ENCODE measurements at places on chromosomes 3 and 15.

GRCh38 chr15:101146118-101146702 is 105.6 kb downstream of the CHSY1 start:
- no peak for DNase-seq

DNA sequence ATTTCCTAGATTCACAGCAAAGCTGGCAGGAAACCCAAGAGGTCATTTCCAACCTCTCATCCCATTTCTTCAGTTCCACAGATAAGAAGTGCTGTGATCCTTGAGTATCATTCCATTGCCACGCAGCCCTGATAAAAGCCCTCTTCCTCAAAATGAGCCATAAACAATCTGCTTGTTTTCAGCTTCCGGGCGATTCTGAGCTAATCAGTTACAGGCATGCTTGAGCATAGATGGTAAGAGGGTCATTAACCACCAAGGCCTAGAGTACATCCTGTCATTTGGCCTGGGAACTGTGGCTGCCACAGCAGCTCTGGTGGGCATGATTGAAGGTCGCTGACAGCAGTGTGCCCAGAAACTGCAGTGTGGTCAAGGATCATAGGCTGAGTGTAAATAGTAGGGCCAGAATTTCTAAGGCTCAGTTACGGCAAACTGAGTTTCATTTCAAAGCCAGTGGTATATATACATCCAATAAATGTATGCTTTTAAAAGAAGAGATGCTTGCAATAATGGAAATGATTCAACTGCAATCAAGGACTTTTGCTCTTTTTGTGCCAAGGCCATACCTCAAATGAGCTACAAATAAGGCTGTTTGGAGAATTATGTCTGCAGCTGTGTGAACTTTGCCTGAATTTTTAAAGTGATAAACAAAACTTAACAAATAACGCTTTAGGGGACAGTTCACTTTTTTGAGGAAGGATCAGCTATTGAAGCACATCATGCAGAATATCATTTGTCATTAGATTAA is 47.3 kb downstream of the P3H2 start:
- no peak for DNase-seq

GRCh38 chr15:97386940-97387339 is 573.6 kb upstream of the ARRDC4 start:
- DNase-seq, result no peak

DNA sequence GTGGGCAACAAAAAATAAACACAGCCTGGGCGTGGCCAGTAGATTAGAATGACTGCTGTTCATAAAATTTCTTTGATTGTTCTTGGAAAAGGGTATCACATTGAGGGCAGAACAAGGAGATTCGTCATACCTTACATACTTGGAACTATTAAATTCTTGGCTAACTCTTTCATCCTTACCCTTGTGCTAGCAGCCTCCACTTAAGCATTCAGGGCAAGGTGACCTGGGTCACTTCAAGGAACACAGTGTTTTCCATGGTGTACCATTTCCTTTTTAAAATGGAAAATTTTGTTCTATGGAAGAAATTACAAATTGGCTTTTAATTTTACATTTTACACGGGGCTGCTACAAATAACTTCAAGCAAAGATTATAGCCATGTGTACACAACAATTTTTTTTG is 60.8 kb downstream of the MINDY4B start:
- DNase-seq, result no peak

DNA sequence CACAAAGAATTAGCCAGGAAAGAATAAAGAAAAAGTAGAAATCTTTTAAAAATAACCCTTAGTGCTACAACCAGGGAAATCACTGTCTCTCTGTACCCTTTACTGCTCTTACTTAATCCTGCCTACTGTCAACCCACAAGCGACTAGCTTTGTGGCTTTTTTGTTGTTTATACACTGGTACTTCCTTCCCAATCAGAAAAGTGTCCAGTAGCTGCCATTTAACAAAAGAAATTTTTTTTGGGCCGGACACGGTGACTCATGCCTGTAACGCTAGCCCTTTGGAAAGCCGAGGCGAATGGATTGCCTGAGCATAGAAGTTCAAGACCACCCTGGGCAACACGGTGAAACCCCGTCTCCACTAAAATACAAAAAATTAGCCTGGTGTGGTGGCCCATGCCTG is 13.8 kb upstream of the FAM219B start:
- DNase-seq, result no peak
